Tibial nerve (tissue), 4 donors: ENCODE measurements at places on chromosomes 6 and 20.

DNA sequence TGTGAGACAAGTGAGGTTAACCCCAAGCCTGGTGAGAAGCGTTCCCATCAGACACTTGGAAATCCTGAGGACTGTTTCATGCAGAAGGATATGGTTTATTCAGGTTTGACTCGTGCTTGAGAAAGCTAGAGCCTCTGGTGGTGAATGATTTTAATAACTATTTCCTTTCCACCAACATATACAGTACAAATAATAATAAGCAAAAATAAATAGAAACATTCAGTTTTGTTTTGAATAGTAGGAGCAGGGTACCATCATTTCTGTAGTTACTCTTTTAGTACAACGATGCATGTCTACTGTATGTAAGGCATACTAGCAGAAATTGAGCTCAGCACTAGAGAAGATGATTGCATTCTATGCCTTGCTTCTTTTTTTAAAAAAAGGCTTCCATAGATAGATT lies 33.5 kb downstream of the PLG start:
- DNase-seq: no peak

GRCh38 chr6:158789115-158789917 lies 29.9 kb downstream of the EZR start:
- no peak for DNase-seq

DNA sequence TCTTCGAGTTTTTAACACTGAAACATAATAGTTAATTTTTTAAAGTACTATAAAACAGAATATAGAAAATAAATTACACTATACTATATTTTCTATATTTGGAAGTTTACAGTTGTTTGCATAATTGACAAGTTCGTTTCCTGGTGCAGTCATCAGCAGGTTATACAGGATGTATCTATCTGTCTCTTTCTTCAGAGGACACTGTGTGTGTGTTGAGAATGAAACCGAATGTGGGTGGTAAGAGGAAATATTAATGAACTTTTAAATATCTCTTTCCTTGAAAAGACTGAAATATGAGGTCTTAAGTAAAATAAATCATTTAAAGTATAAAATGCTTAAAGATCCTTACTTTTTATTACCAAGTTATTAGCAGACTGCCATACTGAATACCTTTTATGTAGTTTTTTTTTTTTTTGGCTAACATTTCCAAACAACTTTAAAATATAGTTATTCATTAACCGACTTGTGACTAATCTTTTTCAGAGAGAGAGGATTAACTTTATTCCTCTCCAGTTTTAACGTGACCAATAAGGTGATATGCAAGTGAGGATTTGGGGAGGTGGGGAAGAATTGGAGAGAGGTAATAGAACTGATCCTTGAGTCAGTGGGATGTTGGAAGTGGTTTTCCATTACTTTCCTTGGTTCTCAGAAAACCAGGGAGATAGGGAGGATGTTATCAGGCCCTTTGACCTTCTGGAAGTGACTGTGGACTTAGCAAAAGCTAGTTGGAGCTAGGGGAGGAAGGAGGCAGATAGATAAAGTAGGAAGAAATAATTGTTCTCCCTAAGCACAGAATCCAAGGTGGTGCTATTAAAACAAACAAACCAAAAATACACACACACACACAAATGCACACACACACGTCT lies 380.0 kb upstream of the FLRT3 start:
- DNase-seq: no peak

GRCh38 chr20:10573273-10573950 lies 100.4 kb downstream of the JAG1 start:
- no peak for DNase-seq

- no peak for DNase-seq
These were observed 16.9 kb upstream of the ELMO2 start for GRCh38 chr20:46423342-46423741.

DNA sequence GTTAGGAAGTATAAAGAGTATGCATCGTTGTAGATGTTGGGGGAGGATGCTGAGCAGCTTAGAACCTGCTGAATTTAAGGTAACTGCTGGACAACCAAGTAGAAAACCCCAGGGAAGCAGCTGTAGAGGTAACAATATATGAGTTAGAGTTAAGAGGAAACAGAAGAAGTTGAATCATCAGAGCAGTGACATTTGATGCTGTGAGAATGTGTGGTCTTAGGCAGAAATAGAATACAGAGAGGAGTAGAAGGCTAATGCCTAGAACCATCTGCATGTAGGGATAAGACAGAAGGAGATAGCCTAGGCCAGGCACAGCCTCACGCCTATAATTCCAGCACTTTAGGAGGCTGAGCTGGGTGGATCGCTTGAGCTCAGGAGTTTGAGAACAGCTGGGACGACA lies 22.6 kb upstream of the DYNLRB1 start:
- no peak for DNase-seq

DNA sequence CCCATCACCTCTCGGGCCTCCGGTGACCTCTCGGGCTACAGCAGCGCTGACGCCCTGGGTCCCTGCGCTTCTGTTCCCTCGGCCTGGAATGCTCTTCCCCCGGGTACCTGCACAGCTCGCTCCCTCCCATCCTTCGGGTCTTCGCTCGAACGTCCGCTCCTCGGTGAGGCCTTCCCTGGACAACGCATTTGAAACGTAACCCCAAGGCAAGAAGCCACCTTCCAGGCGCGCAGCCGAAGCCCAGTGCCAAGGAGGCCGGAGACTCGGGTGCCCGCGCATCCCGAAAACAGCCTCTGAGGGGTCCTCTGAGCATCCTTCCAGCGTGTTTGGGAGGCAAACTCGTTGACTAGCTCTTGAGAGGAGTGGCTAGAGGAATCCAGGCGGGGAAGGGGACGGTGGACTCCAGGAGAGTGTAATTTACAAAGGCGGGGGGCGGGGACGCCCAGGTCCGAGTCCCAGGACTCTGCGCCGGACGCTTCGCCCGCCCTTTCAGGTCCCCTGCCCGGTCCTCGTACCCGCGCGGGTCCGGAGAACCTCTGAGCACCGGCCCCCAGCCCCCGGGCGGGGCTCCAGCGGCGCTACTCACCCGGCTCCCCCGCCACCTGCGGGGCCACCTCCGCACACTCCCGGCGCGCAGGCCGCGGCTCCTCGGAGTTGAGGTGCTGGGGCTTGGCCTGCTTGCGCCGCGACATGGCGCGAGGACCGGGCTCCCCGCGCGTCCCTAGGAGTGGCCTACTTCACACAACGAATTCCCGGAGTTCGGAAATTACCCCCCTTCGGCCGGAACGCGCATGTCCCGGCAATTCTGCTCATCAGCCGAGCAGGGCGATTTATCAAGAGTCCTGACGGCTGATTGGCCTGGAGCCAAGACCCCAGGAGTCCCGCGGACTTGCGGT lies 86.8 kb downstream of the ZFP64 start:
- no peak for DNase-seq

- no peak for DNase-seq
These were observed 1.6 kb upstream of the UCKL1 start for GRCh38 chr20:63957690-63958441.

GRCh38 chr6:42547407-42548329 lies 16.2 kb upstream of the UBR2 start:
- peak; percentile 81 for DNase-seq
